ENCODE measurements at places on chromosomes 1 and 21. TPM values are rescaled to one million over a fixed set of nuclear protein-coding genes. Genes with fewer than 3 reads are reported as not detected.

DNA sequence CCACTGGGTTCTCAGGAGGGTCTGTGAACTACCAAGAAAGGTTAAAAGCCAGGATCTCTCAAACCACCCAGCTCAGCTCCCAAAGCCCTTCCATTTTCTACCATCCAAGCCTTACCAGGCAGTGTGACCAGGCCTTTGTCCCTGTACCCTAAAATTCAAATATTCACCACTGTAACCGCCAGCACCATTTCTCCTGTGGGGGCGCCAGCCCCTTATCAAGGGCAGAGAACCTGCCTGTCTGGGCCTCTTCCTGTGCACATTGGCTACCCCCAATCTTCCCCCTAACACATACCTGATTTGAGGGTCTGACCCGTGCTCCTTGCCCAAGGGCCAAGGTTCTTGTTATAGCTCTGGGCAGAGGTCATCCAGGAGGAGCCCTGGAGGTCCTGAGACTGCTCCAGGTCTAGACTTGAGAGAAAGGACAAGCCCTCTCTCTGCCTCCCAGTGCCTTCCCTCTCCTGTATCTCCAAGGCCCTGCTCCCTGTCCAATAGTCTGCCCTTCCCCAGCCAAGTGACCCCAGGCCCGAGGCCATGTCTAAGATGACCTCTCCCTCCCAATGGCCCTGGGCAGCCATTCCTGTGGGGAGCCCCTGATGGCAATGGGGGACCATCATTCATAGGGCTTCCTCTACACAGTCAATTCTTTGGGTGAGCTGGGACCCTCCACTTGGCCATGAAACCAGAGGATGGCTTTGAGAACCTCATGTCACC is 78.5 kb downstream of the FHAD1 start:
- H3K36me3 ChIP-seq, result no peaks in the 10 kb centered on the region
- peaks cover 20% of the 10 kb centered on the region for H3K4me1 ChIP-seq
- H3K27ac ChIP-seq, result no peak overlapping the region
- DNase-seq, result no peak

- H3K4me1 ChIP-seq, result no peaks in the 10 kb centered on the region
- no peak for DNase-seq
- no peaks in the 10 kb centered on the region for H3K36me3 ChIP-seq
Measured at GRCh38 chr1:221923929-221924598, 182.2 kb upstream of the DUSP10 start.

UBE2U gene
- not detected for polyA plus RNA-seq

ICOSLG gene
- 0.87 TPM for polyA plus RNA-seq

CD1E gene
- not detected for polyA plus RNA-seq
